T-cell (primary cell): ENCODE measurements at places on chromosomes 2 and 18.

GRCh38 chr2:171389780-171390179 lies 44.0 kb downstream of the METTL8 start:
- no peak for DNase-seq

DNA sequence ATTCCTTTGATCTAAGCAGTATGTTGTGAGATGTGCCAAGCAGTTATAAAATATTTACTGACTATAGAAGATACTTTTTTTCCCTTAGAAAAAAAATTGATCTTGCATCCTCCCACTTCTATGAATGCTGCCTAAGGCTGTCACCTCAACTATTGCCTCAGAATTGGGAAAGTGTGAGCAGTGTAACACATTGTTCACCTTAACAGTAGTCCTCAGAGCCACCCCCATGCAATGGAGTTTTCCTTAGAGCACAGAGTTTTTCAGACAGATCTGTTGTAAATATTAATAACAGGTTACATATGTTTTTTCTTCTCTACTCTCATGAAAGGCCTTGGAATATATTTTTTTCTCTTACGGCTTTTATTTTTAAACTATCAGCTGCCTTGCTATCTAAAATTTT lies 607.3 kb downstream of the STK39 start:
- DNase-seq: no peak

DNA sequence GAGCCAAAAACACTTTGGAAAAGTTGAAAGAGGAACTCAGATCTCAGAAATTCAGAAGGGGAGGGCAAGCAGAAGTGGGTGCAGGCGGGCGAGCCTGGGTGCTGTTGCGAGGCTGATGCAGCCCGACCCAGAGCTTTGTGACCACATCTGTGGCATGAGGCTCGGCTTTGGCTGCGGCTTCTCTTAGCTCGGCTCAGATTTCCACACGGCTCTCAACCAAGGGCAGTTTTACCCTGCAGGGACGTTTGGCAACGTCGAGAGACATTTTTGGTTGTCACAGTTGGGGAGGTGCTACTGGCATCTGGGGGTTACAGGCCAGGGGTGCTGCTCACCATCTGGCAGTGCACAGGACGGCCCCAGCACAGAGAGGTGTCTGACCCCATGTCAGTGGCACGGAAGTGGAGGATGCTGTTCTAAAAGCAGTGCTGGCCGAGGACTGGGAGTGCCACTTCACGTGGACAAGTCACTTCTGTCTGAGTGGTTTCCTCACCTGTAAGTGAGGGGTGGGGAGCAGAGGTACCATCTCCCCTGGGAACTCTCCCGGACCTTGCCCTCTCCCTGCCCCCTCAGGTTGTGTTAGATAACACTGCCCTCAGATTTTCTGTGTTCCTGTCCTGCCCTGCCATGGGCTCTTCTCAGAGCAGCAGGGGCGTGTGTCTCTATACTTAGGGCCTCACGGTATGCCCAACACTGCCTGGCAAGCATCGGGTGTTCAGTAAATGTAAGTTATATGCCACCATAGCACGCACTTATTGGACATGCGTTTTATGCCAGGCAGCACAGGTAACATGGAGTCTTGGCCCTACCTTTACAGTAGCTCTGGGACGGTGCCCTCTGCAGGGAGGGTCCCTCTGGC lies 48.7 kb upstream of the FAHD2A start:
- DNase-seq: no peak

DNA sequence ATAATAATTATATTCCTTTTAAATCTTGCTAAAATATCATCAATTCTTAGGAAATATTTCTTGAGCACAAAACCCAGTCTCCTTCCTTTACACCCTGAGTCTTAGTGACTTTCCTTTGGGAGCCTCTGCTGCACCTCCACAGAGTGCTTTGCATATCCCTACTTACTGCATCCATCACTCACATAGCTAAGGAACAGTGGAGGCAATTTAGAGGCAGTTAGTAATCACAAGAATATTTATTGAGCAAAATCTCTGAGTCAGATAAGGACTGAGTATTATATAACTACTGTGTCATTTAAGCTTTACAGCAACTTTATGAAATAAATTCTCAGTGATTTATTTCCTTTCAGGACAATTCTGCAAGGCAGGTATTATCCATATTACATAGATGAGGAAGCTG lies 327.7 kb downstream of the TMX3 start:
- no peak for DNase-seq

DNA sequence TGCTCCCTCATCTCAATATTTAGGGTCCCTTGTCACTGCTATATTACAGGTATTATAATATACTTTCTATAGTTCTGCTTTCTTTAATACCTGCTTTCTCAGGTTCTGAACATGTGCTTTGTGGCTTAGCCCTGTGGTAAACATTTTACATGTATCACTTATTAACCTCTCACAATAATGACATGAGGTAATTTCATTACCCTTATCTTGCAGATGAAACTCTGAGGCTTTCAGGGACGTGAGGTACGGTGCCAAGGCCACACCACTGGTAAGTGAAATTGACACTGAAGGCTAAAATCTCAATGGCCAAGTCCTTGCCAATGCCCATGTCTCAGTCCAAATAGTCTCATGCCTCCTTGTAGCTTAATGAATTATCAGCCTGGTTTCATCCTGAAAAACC lies 21.7 kb downstream of the LINC00305 start:
- DNase-seq: no peak

GRCh38 chr2:127874378-127875269 lies 11.1 kb downstream of the AMMECR1L start:
- DNase-seq: no peak

DNA sequence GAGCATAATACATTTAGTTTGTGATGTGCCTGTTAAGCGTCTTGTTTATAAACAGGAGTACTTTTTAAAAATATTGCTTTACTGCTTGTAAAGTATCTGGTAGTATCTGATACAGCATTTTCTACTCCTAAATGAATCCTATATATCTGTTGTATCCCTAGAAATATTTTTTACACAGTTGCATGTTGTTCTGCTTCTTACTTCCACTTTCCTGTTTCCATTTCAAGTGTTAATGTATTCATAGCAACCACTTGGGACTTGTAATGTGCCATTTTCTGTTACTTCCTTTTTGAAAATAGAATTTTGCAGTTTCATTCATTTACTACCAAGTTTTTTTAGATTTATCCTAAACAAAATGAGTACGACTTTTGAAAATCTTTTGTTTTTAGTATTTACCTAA lies 24.9 kb downstream of the CCNT2 start:
- no peak for DNase-seq

DNA sequence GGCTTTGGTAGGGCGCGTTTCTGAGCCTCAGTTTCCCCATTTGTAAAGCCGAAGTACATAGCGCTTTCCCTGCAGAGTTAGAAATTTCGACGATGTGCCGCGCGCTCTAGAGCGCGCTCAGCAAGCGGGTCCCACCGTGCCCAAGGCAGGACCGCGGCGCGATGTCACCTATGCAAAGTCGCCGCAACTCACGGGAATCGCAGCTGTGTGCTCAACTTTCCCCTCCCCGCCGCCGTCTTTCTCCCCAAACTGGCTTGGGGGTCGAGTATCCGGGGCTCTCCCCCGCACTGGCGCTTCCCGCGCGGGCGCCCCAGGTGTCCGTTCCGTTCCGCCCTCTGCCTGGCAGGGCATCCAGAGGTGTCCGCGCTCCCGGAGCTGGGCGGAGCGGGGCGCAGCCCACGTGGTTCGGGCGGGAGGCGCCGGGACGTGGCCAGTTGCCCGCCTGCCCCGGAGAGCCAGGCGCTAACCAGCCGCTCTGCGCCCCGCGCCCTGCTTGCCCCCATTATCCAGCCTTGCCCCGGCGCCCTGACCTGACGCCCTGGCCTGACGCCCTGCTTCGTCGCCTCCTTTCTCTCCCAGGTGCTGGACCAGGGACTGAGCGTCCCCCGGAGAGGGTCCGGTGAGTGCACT lies at the start of gene MLPH:
MLPH (plus strand) TSS at position 433 of the 630 bp plus-strand sequence. CDS start 6,176 bp downstream, outside the sequence.
- no peak for DNase-seq

GRCh38 chr18:11327391-11328009 lies 178.1 kb upstream of the PIEZO2 start:
- DNase-seq: no peak

DNA sequence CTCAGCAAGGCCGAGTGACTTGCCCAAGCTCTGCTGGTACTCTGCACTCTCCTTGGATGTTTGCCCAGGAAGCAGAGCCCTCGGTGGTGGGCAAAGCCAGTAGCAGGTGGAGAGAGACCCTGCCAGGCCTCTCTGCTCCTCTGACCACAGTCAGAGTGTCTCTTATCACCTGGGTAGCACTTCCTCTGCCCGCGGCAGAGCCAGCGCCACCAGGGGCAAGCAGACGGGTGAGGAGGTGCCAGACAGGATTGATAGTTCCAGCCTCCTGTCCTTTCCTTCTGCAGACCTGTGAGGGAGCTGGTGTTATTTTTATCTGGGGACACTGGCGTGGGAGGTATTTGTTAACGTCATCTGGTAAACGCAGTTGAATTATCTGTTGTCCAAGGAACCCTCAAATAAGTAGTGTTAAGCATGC lies 152.9 kb downstream of the SMAD7 start:
- no peak for DNase-seq

- no peak for DNase-seq
Measured at GRCh38 chr2:130393318-130393910, 37.6 kb downstream of the PTPN18 start.

- DNase-seq: no peak
Measured at GRCh38 chr2:158755310-158756087, 39.6 kb upstream of the DAPL1 start.

- DNase-seq: no peak
Measured at GRCh38 chr2:185567196-185567595, 171.4 kb upstream of the FSIP2 start.

DNA sequence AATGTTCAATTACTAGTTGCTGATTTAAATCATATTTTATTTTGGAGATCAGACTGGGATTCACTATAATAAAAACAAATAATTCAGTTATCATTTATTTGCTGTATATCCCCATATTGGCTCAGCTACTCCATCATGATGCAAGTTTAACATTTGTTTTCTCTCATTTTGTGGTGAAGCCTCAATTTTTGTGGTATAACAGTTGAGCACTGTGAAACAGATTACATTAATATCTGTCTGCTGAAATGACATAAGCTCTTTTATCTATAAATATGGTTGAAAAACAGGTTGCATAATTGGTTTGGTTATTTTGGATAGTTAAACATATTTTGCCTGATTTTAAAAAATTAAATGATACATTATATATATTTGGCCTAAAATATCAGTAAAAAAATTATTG lies 67.7 kb downstream of the DPP4 start:
- no peak for DNase-seq

- DNase-seq: no peak
Measured at GRCh38 chr2:234328444-234328990, 168.4 kb downstream of the ARL4C start.

DNA sequence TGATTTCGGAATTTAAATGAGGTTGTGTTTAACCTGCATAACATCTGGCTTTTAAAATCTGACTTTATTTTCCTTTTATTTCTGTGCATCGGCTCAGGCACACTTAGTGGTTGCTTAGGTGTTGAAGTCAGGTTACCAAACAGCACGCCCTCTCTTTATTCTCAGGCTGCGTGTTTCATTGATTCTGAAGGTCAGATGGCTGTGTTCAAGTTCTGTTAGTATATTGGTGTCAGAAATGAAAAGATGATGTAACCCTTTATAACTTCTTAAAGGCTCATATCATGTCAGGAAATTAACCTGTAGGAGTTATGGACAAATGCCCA lies 246.5 kb downstream of the LDLRAD4 start:
- no peak for DNase-seq

GRCh38 chr18:8742387-8743361 lies 37.3 kb downstream of the MTCL1 start:
- no peak for DNase-seq

- no peak for DNase-seq
Measured at GRCh38 chr2:207055257-207055656, 110.5 kb downstream of the KLF7 start.

- no peak for DNase-seq
Measured at GRCh38 chr18:80169607-80170006, 60.5 kb downstream of the ADNP2 start.
